CMK (cell line): ENCODE measurements at places on chromosomes 7 and 10.

- DNase-seq, result no peak
Observed at GRCh38 chr7:151624246-151624928, 104.7 kb upstream of the RHEB start.

DNA sequence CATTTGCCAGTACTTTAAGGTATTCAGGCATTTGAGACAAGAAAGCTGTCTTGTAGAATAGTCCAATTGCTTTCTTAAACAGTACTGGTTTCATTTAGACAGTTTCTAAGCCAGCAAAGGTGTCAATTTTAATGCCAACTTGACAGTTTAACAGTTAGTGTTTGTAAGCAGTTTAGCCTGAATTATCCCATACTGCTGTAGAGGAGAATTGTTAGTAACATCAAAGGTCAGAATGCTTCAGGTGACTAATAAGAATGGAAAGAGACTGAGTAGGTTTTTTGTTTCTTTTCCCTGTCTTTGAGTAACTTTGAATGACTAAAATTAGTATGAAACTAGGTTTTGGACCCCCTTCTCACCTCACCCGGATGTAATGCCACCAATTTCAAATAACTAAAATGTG is 29.5 kb upstream of the VDAC2 start:
- DNase-seq, result no peak

DNA sequence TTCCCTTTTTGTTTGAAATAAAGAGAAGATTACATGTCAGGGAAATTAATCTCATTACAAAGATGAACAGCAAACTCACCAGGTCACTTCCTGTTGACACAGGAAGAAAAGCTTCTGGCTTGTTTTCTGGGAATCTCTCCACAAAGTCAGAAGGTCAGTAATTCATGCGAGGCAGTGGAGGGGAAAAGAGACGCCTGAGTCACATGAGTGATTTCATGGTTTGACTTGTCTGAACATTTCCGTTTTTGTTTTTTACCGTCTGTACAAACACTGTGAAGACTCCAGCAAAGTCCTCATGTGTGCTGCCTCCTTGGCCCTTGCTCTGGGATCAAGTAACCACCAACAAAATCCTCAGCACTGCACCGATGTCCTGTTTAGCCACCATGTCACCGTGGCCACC is 2.5 kb upstream of the HABP2 start:
- DNase-seq, result no peak

GRCh38 chr7:1142051-1142635 is 17.9 kb downstream of the ZFAND2A start:
- no peak for DNase-seq

GRCh38 chr7:73338321-73338720 is 10.4 kb downstream of the FKBP6 start:
- no peak for DNase-seq

DNA sequence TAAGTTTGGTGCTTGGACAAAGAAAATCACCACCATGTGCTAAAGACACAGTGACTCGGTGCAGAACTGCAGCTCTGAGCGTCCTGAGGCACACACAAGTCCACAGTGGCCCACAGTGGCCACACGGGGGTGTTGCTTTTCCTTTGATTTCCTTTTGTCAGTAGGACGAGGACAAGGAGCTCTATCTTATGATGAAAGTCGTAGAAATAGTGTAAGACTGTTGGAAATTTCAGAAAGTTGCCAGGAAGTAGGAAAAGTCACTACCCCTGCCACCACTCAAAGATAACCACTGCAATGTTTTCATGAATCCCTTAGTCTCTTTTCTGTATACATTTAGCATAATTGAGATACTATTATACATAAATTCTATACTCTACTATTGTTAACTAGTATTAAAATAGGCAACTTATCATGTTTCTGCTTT is 146.0 kb downstream of the TNS3 start:
- no peak for DNase-seq

DNA sequence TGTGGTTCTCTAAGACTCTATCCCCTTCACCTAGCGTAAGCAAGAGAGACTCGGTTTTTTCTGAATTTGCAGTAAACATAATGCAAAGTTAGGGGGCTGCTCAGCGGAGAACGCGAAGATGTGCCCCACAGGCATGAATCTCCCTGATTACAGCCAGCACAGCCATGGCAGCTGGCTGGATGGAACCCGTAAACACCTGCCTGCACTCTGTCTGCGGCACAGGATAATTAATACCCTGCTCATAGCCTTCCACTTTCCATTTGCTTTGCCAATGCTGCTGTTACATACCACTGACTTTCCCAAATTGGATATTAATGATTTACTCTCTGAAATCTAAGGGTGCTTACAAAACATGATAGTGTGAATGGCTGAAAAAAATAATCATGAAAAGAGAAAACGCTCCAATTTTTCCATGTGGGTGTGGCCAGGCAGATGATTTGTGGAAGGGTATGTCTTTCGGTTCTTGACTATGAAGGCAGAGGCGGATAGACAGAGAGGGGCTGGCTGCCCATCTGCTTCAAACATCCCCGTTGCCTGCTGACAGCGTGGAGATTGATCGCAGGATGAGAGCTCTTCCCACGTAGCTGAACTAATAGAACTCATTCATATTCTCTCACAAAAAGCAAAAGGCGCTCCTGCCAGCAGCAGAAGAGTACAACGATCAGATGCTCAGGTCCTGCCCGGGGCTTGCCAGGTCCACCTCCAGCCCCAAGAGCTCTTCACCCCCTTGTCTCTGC is 193.2 kb upstream of the GHITM start:
- DNase-seq, result no peak

DNA sequence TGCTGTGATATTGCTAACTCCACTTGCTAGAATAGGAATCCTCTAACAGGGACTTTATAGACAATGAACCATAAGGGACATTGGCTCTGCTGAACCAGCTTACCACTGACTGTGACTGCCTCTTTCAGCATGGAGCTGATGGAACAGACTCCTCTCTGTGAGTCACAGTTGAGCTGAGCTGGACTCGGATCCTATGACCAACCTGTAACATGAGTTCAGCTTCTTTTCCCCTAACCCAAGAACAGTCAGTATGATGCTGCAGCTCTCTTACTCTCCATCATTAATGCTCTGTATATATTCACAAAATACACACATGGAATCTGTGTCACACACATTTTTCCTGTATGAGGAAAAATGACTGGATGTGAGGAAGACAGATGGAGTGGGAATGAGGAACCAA is 177.9 kb upstream of the BET1 start:
- DNase-seq, result no peak

GRCh38 chr10:17290226-17290625 is 62.2 kb downstream of the VIM start:
- DNase-seq, result no peak

DNA sequence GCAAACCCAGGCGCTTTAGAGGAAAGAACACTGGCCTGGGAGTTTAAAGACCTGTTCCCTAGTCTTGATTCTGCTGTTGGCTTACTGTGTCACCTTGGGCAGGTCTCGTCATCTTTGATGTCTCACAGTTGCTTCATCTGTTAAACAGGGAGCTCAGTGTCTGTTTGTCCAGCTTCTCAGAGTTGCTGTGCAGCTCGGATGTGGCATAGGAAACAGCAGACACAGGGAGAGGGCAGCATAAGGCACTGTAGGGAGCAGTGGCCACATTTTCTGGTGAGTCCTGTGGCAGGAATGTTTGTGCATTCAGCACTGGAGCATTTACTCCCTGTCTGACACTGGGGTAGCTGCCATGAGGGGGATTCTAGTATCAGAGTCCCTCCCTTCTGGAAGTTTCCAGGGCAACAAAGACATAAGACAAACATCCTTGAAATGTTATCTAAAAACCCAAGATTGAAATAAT is 2.0 kb downstream of the REPIN1 start:
- DNase-seq, result no peak

DNA sequence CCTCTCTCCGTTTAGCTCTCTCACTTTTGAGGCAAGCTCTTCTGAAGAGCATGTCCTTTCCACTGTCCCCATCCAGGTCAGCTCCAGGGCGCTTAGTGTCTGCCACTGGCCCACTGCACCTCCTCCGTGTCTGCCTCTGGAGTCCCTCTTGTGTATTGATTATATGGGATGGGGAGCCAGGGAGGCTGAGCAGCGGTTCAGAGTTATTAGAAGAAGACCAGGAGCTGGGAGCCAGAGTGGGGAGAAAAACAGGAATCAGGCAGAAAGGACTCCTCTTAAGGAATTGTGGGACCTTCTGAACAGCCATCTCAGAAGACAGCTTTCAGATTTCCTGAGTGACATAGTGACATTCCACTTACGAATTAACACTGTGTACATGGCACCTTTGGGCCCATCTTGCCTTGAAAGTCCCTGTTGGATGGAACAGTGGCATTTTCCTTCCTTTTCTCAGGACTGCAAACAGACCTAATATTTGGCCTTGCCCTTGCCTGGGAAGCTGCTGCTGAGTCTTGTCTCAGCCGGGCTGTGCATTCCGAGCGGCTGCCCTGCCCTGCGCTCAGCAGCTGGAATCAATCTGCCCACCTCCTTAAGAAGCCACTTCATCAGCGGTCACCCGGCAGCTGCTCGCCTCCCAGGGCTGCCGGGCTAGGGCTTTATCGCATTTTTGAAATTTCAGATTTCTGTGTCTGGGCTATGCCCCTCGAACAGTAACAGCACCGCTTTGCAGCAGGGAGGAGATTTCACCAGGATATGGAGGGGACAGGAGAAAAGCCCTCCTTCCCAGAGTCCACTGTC is 81.1 kb upstream of the PRKG1 start:
- no peak for DNase-seq

GRCh38 chr7:30411173-30411572 is 67.4 kb downstream of the NOD1 start:
- no peak for DNase-seq

- no peak for DNase-seq
Observed at GRCh38 chr10:71550628-71551027, 153.9 kb downstream of the CDH23 start.

DNA sequence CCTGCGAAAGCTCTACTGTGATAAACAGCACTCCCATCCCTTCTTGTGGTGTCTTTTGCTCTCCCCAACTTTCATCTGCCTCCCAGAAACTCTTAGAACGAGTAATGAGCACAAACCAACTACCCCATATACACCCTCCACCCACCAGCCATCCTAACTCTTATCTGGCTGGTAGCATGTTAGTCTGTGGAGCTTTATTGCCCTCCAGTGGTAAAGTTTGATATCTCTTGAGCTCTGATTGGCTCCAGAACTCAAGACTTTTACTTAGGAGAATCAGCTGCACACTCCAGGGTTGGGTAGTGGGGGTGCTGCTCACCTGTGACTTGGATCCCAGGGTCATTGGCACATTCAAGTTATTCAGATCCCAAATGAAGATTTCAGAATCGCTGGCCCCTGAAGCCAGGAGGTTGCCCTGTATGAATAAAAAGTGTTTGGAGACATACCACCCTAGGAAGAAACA is 10.9 kb downstream of the SEC31B start:
- peak; percentile 30 for DNase-seq

DNA sequence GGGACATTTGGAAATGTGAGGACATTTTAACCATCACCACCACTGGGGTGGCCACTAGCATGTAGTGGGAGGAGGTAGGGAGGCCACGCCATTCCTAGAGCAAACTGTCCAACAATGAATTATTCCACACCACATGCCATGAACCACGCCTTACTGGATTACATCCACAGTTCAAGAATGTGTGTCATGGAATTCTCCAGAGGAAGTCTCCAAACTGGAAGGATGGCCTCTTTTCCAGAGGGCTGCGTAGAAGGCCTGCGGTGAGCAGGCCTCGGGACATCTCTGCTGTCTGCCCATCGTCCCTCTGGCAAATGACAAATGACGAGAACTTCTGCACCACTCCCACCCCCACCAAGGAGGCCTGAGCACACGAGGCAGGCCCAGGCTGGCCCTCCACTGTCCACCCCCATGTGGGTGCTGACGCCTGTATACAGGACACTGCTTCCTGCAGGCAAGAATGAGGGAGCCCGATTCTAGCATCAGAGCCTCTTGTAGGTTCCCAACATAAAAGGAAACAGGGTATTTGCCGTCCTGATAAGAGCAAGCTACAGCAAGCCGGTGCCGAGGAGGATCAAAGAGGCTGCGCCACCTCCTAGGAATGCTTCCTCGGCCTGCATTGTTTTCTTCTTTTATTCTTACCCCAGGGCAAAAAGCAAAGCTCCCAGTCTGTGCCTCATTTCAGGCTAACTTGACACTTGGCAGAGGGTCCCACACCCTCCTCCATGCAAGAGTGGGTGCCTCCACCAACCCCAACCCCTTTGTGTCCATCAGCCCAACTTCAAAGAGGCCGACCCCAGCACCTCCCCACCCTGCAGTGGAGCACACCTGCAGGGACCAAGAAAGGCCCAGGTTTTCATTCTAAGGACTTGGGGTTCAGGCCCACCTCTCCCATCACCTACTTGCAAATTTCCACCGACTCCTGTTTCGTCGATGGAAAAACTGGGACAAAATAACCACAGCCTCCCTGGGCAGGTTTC is 23.9 kb downstream of the TNS3 start:
- no peak for DNase-seq

- DNase-seq, result no peak
Observed at GRCh38 chr7:42242381-42242780, 5.4 kb upstream of the GLI3 start.

DNA sequence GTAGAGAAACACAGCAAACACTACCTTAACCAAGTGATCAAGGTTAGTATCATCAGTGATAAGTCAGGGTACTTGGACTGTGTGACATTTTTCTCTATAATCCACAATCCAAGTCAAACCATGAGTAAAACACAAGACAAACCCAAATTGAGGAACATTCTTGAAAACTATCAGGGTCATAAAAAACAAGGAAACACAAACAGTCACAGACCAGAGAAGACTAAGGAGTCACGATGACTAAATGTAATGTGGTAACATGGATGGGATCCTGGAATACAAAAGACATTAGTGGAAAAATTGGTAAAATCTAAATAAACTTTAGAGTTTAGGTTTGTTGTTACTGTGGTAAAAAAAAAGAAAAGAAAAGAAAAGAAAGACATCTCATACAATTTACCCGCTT is 103.8 kb downstream of the ARMH3 start:
- no peak for DNase-seq

GRCh38 chr7:146177301-146177700 is 60.7 kb downstream of the CNTNAP2 start:
- no peak for DNase-seq

DNA sequence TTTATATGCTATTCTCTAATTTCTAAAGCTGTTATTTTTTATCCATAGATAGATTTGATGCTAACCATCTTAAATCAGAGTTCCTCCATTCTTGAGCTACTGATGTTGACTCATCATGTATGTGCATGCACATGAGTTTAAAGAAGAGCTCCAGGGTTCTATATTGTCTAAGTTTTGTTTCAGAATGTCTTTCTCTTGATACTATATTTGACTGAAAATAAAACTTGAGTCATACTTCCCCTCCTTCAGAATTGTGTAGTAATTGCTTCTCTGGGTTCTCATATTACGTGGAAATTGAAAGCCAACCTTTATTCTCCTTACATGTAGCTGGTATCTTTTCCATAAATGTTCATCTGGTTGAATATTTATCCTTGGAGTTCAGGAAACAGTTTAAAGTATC is 89.4 kb downstream of the LRRTM3 start:
- DNase-seq, result no peak

GRCh38 chr10:3281941-3282673 is 109.5 kb upstream of the PITRM1 start:
- no peak for DNase-seq
